ENCODE measurements at places on chromosomes 3 and 15.

- DNase-seq = no peak
These were observed 2.5 kb upstream of the EID1 start for GRCh38 chr15:48875241-48875960.

GRCh38 chr3:111720681-111721380 is 125.7 kb upstream of the ZBED2 start:
- no peak for DNase-seq

DNA sequence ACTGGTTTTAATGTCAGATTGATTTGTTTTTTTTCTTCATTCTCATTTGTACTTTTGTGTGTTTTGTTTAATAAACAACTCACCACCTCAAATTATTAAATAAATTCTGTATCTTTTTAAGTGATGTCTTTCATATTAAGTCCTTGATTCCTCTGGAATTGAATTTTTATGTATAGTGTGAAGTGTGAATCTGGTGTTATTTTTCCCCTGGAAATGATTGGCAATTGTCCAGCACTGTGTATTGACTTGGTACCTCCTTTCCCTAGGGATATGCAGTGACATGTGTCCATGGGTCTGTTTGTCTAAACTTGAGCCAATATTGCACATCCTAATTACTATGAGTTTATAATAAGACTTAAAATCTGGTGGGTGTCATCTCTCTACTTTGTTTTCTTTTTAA is 2.1 kb downstream of the RNU5B-1 start:
- no peak for DNase-seq

- no peak for DNase-seq
These were observed 1.2 kb downstream of the DUOX2 start for GRCh38 chr15:45112591-45113379.

GRCh38 chr3:44568561-44568960 is 13.6 kb downstream of the ZKSCAN7 start:
- DNase-seq = no peak

DNA sequence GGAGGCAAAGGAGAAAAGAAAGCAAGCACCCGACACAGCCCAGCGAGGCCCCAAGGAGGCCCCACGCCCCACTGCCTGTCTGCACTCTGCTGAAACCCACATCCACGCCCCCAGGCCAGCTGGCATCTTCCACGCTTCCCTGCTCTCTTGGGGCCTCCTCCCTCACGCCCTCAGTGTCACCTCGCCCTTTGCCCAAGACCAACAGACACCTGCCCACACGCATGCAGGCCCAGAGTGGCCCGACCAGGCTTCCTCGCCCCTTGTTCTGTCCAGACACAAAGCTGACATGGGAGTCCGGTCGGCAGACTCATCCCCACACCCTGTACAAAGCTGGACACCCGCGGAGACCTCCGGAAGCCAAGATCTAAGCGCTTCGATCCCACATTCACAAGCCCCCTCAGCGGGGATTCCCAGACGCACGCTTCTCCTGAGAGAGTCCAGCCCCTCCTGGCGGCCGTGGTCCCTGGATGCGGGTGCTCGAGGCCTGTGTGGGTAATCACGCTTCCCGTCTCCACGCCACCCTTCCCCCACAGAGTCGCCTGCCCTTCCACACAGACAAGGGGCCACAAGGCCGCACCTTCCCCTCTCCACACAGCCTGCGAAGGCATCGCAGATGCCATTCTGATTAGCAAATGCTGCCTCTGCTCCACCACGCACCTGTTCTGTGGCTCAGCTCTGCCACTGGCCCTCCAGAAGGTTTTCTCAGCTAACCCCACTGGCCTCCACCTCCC is 176.6 kb downstream of the XXYLT1 start:
- no peak for DNase-seq

DNA sequence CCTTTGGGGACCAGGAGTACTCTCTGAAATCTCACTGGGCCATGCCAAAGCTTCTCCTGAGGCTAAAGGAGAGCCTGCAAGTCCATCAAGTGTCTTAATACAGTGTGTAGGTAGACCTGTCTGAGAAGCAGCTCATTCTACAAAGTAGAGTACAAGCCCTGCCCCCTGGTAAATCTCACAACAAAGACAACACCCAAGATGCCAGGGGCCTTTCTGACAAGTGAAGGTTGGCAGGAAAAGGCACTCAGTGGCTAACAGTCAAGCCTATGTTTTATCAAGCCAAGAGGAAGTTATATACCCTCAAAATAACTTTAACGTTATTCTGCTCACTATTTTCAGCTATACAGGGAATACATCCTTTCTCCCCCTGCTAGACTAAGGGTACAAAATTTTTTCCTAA is 58.3 kb downstream of the NMNAT3 start:
- DNase-seq = no peak

- DNase-seq = no peak
These were observed 28.8 kb downstream of the MKRN3 start for GRCh38 chr15:23594252-23594770.

- no peak for DNase-seq
These were observed 693.2 kb upstream of the CCDC54 start for GRCh38 chr3:106683953-106684620.

DNA sequence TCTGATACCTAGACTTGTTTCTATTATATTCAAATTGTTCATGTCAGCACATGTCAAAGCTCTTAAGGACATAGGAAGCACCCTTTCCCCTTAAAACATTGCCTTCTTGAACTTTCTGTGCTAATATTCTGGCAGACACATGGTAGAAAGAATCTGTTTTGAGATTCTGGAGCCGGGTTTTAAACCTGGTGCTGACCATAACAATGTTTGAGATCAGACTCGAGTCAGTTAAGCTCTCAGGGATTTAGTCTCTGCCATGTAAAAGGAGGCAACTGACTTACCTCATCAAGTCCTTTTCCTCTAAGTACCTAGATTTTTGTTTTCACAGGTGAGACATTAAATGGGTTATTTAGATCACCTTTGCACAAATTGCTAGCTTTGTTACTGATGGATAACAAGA is 38.9 kb downstream of the RBMS3 start:
- no peak for DNase-seq

- DNase-seq = no peak
These were observed 143.4 kb downstream of the TMEM108 start for GRCh38 chr3:133181392-133182150.

DNA sequence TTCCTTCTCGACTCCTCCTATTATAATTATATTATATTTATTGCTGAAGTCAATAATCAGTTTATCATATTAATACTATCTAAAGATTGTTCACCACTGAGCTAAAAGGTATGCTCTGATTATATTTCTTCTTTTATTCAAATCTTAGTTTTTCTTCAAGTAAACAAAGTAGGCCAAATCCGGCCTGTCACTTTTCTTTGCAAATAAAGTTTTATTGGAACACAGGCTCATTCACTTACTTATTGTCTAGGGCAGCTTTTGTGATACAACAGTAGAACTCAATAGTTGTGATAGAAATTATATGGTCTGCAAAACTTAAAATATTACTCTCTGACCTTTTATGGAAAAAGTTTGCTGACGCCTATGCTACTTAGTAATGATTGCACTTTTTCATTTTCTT is 92.4 kb upstream of the DNAJC19 start:
- DNase-seq = no peak

DNA sequence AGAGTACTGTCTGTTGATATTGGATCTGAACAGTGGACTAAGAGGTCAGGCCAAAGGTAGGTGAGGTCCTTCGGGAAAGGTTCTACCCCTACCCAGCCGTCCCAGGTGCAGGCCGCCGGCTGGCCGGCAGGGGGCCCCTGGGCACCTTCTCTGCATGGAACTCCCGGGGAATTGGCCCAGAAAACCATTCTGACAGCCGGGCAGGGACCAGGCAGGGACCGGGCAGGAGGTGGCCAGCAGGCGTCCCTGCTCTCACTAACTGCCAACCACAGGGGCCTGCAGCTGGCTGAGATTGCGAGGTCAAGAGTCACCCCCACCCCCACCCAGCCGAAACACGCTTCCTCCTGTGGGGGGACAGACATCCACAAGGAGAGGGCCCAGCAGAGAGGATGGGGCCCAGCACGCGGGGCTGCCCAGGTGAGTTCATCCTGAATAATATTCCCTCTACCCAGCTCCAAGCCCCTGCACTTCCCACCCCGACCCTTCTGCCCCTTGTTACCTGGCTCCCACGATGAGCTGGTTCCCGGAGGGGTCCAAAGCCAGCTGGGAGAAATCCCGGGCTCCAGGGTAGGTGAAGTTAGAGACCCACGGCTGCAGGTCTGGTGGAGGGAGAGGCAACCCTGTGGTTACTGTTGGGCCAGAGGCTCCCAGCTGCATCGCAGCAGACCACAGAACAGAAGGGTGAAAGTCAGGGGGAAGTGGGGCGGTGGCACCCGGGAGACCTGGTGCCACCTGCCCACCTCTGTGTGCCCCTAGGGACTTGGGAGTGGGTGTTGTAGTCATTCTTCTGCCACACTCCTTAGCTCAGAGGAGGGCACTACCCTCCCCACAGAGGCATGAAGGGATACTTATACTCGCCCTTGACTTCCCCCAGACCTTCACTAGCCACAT is 84.4 kb downstream of the SEMA5B start:
- peak; percentile 52 for DNase-seq

DNA sequence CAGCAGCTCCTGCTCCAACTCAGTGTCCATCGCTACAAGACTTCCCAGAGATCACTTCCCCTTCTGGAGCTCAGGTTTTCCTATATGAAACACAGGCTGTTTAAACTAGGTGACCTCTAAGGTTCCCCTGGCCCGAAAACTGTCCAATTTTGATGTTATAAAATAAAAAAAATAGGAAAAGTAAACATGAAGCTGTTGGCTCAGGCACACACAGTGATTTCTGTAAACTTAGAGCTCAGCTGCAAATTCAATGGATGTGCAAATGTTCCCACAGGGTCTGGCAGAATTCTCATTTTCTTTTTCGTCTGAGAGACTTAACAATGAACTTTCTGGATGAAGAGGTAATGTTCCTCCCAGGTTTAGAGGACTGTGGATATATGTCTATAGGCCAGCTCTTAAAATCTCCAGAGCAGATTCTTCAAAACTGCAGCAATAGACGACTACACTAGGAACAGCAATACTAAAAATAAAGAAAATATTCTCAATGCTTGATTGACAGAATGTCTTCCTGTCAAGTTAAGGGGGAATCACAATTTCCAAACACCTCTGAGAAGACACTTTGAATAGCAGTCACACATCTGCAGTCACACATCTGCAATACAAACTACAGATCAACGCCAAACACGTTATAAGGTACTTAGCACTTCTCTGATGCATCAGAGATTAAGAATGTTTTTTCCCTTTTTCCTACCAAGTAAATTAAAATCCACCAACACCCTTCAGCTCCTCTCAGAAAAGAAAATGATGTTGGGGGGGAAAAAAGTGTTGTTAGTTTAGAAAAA is 2.8 kb downstream of the NUP210 start:
- DNase-seq = no peak

DNA sequence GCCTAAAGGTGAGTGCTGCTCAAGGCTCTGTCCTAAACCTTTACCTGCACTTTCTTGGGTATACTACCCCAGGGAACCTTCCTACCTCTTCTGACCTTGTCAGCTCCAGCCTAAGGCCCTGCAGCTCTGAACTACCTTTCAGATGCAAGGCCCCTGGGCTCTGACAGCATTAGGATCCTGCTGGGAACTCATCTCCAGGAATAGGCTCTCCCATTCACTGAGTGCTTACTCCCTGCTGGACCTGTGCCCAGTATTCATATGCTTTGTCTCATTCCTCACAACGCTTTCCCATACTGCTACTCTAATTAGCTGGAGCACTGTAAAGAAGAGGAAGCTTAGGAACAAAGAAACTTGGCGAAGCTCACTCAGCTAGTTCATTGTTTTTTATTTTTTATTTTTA is 53.8 kb upstream of the RAB6B start:
- DNase-seq = no peak

DNA sequence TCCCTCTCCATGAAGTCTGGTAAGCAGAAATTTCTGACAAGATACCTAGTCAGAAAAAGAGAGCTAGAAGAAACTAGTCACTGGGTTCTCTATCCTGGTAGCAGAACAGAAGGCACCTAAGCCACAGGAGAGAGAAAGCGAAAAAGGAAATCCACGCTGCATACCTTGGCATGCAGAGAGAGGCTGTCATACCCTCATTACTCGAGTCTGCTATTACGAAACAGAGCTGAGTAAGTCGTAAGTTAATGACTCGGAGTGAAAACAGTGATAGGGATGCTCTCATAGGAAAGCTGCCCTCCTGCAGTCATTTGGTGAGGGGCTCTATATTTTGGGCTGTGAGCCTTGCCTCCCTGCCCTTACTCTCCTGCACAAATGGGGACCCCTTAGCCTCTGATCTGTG is 16.2 kb downstream of the CLRN1 start:
- DNase-seq = no peak
